Heart left ventricle (tissue), 16 donors: ENCODE measurements at places on chromosomes 7 and 10. TPM values are rescaled to one million over a fixed set of nuclear protein-coding genes. Genes with fewer than 3 reads are reported as not detected.

GRCh38 chr7:133650069-133650468, 397.2 kb downstream of the EXOC4 start:
- DNase-seq, result no peak

The UCN3 gene
- not detected for total RNA-seq

DNA sequence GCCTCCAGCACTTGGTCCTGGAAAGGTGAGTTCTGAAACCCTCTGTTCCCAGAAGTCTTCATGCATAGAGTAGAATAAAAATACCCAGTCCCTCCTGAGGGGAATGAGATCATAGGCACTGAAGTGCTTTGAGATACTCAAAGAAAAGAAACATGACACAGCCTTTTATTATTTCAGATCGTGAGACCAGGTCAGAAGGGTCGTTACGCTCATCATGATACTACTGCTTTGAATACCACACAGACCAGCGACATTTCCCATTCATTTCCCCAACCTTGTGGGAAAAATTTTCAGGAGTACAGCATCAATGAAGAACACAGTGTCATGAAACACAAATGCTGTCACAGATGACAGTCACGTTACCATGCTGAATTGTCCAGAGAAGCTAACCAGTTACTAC, 15.0 kb downstream of the CLRN3 start:
- no peak for DNase-seq

DNA sequence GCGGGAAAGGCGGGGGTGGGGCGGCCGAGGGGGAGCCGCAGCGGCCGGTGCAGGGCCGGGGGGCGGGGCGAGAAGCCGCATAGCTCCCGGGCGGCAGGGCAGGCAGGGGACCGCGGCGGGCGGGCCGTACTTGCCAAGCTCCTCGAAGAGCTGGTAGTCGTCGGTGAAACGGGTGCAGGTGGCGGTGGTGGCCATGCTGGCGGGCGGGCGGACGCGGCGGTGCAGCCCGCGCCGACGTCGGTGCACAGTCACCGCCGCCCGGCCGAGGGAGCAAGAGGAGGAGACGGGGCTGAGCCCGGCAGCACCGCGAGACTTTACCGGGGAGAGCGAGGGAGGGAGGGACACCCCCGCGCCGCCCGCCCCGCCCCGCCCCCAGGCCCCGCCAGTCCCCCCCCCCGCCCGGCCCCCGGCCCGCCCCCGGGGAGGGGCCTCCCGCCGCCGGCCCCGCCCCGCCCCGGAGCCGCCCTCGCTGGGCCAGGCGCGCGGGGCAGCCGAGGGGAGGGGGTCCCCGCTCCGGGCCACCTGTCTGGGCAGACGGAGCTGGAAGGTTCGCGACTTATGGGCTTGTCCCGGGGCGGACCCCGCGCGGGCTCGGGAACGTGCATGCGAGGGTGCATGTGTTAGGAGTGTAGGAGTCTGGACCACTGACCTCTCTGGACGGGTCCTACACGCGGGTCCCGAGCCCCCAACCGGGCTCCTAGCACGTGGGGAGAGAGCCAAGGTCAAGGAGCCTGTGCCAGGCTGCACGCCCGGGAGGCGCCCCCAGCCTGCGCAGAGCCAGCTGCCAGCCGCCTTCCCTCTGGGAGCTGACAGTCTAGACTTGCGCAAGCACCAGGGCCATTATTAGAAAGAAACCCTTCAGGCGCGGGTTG, at the start of gene CAMK2G:
TSS of gene CAMK2G (minus strand) at position 289 of the 872 bp plus-strand sequence. CDS start at position 195, 94 bp downstream.
- peak; percentile 90 for DNase-seq

DNA sequence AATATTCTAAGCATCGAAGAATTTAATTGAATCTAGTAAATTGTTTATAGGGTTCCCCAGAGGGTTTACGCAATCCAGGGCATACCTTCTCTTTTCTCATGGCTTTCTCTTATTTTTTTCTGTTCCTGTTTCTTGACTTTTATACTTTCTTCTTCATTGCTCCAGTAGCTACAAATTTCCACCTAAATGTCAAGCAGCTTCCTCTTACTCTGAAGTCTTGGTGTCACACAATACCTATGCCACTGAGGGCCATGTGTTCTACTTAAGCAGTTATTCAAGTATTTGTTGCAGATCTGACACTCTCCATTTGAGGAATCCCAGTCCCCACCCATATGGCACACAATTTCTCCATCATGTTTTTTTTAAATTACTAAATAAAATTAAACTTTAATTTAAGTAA, 343.1 kb upstream of the MBL2 start:
- no peak for DNase-seq

The TUBAL3 gene
- total RNA-seq, result 0.16 TPM

The KEL gene
- not detected for total RNA-seq

DNA sequence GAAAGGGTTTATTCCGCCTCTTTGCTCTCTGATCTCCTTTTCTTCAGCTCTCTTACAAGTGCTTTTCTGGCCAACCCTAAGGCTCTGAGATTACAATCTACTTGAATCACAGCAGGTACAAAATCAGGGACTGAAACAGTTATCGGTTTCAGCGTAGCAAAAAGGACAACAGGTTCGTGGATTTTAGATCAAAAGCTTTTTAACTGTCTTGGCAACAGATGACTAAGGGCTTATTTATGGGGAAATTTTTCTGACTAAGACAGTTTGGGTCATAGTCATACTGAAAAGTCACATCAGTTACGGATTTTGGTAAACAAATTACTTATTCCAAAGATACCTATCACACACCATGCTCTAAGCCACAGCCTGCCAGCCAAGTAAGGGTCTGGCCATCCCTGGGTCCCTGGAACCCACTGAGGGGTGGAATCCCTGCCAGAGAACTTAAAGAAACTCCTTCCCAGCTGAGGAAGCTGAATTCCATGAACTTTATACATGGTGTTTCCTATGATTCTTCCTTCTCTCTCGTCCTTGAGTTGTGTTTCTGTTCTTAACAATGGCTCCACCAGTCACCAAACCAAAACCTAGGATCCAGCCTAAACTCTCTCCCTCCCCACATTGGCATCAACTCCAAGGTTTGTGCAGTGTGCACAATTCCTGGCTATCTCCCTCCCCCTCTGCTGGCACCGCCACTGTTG, 169.3 kb downstream of the FAM107B start:
- no peak for DNase-seq

GRCh38 chr7:133551466-133551865, 298.6 kb downstream of the EXOC4 start:
- DNase-seq, result no peak

DNA sequence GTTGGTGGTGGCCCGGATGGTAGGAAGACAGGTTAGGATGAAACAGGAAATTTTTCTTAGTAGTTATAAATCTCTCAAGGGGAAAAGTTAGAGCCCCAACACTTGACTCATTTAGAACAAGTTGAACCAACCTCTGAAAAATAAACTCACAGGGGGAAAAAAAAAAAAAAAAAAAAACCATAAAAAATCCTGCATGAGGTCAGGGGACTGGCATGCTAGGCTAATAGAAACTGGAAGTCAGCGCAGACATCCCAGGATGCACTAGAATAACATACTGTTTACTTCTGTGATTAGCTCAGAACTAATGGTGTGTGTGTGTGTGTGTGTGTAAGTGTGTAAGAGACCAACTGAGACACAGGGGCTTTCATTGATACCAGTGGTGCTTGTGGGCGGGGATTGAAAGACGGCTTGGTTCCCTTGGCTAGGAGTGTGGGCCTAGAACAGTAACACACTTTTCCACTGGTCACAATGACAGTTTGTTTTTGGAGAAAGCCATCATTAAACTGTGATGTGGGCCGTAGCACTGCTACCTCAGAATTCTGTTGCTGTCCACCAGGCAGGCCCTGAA, 491.6 kb upstream of the GALNT17 start:
- no peak for DNase-seq

DNA sequence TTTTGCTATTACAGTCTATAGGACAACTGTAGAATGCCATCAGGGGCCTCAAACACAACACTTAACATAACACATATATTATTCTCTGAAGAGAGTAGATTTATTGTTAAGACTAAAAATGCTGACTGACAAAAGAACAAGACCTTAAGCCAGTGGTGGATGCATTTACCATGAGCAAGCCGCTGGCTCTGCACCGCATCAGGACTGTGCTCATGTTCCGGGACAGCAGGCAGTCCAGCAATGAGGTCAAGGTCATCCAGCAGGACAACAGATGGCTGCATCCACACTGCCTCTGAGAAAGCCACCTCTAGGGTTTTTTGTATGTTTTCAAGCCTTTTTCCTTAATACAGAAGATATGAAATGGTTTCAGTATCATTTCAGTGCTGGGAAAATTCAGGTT, 23.8 kb downstream of the PEX1 start:
- DNase-seq, result no peak

DNA sequence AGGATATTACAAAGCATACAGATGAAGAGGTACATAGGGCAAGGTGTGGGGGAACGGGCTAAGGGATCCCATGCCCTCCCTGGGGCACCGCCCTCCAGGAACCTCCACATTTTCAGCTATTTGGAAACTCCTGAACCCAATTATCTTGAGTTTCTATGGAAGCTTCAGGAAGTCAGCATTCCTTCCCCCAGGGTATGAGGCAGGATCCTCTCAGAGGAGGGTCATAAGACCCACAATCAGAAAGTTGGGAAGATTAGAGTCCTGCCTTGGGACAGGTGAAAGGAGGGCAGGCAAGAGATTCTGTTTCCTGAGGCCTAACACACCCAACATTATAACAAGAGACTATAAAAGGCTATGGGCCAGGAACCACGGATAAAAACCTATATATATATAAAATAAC, 98.0 kb downstream of the RALA start:
- DNase-seq, result no peak

- no peak for DNase-seq
Observed at GRCh38 chr10:119443970-119444660, 98.4 kb downstream of the RGS10 start.

DNA sequence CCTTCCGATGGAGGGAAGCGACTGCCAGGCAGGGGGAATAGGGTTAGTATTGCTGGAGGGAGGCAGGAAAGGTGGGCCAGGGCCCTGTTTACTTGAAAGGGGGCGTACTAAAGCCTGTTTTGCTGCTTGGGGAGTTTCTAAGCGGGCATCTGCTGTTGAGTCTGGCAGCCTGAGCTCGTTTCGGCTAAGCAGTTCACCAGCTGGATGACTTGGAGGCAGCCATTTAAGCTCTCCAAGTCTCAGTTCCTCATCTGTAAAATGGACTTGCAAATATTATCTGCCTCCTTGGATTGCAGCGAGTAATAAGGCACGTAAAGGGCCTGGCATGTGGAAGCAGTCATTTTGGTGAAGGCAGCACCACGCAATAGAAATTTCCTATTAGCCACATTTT, 44.0 kb downstream of the LDB3 start:
- DNase-seq, result no peak

- no peak for DNase-seq
Observed at GRCh38 chr10:80855348-80855971, 317.8 kb downstream of the SH2D4B start.

GRCh38 chr10:114915294-114915693, 22.7 kb upstream of the TRUB1 start:
- no peak for DNase-seq

DNA sequence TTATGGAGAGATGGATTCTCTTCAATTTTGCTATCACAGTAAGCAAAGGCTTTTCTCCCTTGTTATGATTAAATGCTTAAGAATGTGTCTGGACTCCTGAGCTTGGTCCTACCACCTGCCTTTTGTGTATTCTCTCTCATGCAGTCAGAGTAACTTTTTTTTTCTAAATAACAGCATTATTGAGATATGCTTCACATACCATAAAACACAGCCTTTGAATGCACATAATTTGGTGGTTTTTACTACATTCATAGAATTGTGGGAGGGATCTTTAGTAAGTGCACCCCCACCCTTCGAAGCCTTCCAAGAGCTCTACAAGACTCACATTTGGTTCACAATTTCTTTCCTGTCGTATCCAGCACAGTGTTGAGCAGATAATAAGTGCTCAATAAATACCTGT, 175.5 kb downstream of the ADAM12 start:
- no peak for DNase-seq

The SERPINE1 gene
- 37.7 TPM for total RNA-seq

DNA sequence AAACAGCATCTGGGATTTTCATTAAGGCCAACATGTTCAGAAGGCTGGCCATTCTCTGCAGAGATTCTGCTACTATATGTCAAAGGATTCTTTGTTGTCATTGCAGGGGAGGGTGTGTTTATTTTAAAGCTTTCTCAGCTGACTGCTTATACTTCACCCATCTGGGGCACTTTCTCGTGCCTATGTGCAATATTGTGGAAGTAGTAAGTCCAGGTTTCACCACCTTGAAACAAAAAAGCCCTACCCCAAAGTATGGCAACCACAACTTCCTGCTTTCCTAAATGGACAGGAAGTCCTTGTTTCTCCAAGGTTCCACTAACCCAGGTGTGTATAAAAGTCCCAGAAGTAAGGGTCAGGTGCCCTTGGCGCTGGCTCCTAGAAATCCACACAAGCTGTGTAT, 58.7 kb upstream of the COL1A2 start:
- DNase-seq, result no peak

The OR2A5 gene
- not detected for total RNA-seq

The PROSER2 gene
- total RNA-seq, result 1.5 TPM

GRCh38 chr7:104777301-104777800, 236.7 kb upstream of the KMT2E start:
- no peak for DNase-seq

DNA sequence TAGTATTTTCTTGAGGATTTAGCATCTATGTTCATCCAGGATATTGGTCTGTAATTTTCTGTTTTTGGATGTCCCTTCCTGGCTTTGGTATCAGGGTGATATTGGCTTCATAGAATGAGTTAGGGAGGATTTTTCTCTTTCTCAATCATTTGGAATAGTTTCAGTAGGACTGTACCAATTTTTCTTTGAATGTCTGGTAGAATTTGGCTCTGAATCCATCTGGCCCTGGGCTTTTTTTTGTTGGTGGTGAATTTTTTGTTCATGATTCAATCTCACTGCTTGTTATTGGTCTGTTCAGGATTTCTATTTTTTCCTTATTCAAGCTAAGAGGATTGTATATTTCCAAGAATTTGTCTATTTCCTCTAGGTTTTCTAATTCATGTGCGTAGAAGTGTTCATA, 192.7 kb downstream of the KIF20B start:
- no peak for DNase-seq

GRCh38 chr7:84484502-84485079, 290.0 kb upstream of the SEMA3A start:
- no peak for DNase-seq

The RP9 gene
- total RNA-seq, result 23.2 TPM

GRCh38 chr10:17113346-17113745, 16.3 kb downstream of the CUBN start:
- no peak for DNase-seq

The TAF5 gene
- total RNA-seq, result 1.7 TPM

- DNase-seq, result no peak
Observed at GRCh38 chr10:70228491-70228890, 4.7 kb downstream of the PPA1 start.

GRCh38 chr10:102420181-102420713, 389 bp upstream of the FBXL15 start:
- no peak for DNase-seq

The PLXDC2 gene
- total RNA-seq, result 21.9 TPM

DNA sequence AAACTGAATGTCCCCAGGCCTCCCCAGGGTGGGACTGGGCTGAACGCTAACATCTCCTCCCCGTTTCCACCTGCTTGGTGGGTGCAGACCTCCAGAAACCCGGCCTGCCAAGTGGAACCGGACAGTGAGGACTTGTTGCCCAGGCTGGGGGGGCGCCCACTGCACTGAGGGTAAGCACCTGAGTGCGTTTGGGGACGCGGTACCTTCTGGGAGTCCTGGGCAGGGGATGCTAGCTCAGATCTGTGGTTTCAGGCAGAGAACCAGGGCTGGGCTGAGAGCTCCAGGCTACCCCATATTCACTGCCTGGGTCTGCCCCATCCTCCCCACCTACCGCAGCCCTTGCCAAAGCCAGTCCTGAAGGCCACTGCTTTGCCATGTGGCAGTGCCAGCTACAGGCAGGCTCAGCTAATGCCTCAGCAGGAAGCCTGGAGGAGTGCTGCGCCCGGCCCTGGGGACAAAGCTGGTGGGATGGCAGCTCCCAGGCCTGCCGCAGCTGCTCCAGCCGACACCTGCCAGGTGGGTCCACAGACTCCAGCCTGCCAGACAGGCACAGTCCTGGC, 3.5 kb upstream of the ZNF467 start:
- no peak for DNase-seq

The HMX3 gene
- total RNA-seq, result not detected
